ENCODE measurements at places on chromosomes 5 and 9. TPM values are rescaled to one million over a fixed set of nuclear protein-coding genes. Genes with fewer than 3 reads are reported as not detected.

Gene THG1L
- 14.5 TPM for total RNA-seq

Gene ADAMTS16
- 0.30 TPM for total RNA-seq

Gene AGGF1
- 14.0 TPM for total RNA-seq

Gene FIBCD1
- total RNA-seq, result 7.9 TPM

Gene NFIB
- 14.1 TPM for total RNA-seq

Gene MPDZ
- 13.1 TPM for total RNA-seq

Gene BHMT2
- 1.3 TPM for total RNA-seq

Gene IL33
- 0.15 TPM for total RNA-seq

Gene PCDHGB6
- total RNA-seq, result 1.3 TPM

Gene PCDHB2
- total RNA-seq, result 0.45 TPM

Gene ADAMTS2
- total RNA-seq, result 28.1 TPM

Gene DNAJC18
- 6.5 TPM for total RNA-seq

Gene SPINK7
- not detected for total RNA-seq

Gene MEIKIN
- total RNA-seq, result not detected

Gene ARRDC1
- total RNA-seq, result 21.9 TPM

Gene CER1
- not detected for total RNA-seq

Gene CDC14B
- total RNA-seq, result 12.1 TPM

Gene TMEM252
- not detected for total RNA-seq

Gene ICE1
- total RNA-seq, result 16.1 TPM

Gene POU5F2
- under 0.01 TPM for total RNA-seq

Gene DMXL1
- total RNA-seq, result 11.3 TPM

Gene SLC36A2
- not detected for total RNA-seq

Gene CANX
- 245 TPM for total RNA-seq

Gene SLC27A6
- 0.17 TPM for total RNA-seq

Gene IFNE
- total RNA-seq, result not detected

Gene LCN6
- total RNA-seq, result not detected

Gene PCDHGA4
- 1.0 TPM for total RNA-seq

Gene HMHB1
- total RNA-seq, result not detected

Gene RAB3C
- total RNA-seq, result not detected

Gene PGM5
- 0.34 TPM for total RNA-seq

Gene RECK
- total RNA-seq, result 7.4 TPM

Gene PCDHA9
- not detected for total RNA-seq

Gene GDNF
- not detected for total RNA-seq

Gene CTNNAL1
- total RNA-seq, result 127 TPM

Gene INSL4
- total RNA-seq, result not detected

Gene ITK
- not detected for total RNA-seq

Gene PRRT1B
- total RNA-seq, result not detected

Gene LPAR1
- total RNA-seq, result 106 TPM

Gene NUDT12
- total RNA-seq, result 11.3 TPM

Gene PNPLA7
- 0.50 TPM for total RNA-seq

Gene RIMOC1
- 9.7 TPM for total RNA-seq

Gene SV2C
- not detected for total RNA-seq

Gene GCNT1
- total RNA-seq, result 40.9 TPM

Gene SLC45A2
- under 0.01 TPM for total RNA-seq

Gene SLC27A4
- 20.7 TPM for total RNA-seq

Gene SOX30
- total RNA-seq, result 0.15 TPM

Measured in bronchus fibroblast of lung (primary cell).